ENCODE measurements at places on chromosomes 1 and 21.
A peak's percentile ranks its signal among the peaks of the same experiment; 100 is the strongest.

DNA sequence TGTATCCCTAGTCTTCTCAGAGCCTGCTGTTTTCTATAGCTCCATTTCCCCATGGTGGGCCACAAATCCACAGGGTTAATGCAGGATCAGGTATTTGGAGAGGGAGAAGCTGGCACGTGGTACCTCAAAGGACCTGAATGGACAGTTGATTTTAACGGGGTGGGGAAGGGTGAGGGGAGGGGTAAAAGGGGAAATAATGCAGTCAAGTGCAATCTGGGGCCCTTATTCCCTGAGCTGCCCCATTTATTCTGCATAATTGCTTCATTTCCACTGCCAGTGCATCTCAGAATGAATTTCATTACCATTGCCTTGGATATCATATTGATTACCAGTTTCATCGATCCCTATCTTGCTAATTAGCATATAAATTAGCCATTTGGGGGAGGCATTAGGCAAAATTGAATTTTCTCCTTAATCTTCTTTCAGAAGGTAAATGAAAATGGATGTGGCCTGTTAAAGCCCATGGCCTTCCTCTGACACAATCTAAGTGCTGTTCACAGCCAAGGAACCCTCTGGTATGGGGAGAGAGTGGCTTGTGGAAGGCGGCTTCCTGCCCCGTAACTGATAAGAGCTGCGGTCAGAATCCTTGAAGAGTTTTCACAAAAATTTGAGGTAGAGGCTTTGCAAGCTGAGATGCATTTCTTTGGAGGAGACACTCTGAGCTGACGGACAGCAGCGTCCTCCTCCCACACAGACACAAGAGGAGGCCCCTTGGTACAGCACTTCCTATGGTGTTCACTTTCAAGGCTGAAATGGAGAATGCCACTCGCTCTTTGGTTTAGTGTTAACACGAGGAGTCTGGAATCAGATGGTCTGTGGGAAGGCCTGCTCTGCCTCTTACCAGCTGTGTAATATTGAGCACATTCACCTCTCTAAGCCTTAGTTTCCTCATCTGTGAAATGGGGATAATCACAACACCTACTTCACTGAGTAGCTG, 34.4 kb downstream of the PHC2 start:
- DNase-seq: peak; percentile 95

DNA sequence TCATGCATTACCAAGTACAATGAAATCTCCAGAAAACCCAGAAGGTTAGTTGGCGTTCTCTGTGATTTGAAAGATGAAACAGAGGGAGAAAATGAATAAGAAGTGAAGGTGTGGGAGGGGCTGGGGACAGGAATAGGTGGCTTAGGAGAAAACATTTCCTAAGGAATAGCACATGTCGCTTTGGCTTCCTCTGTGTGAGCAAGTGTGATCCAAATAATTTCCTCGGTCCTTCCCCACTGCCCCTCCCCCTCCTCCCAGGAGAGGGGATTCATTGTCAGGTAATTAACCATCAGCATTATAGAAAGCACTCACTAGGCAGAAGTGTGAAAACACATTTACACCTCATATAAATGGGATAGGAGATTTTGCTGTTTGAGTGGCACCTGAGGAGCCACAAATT, 105.5 kb downstream of the NUF2 start:
- DNase-seq: no peak

GRCh38 chr1:232568906-232569553, 60.9 kb downstream of the SIPA1L2 start:
- no peak for DNase-seq

- no peak for DNase-seq
Measured at GRCh38 chr1:7501084-7501491, 270.0 kb upstream of the VAMP3 start.

DNA sequence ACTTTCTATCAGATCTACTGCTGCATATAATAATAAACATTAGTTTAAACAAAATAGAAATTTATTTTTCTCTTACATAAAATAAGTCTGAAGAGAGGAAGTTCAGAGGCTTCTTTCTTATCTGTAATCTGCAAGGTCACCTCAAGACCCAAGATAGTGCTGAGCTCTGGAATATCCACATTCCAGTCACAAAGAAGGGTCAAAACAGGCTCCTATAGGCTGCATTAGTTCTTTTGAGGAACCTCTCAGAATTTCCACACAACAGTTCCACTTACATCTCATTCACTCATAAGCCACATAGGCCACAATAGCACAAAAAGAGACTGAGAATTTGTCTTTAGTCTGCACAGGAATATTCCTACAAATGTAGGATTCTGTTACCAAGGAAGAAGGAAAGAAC, 15.4 kb downstream of the DYNLT5 start:
- peak; percentile 1 for DNase-seq

DNA sequence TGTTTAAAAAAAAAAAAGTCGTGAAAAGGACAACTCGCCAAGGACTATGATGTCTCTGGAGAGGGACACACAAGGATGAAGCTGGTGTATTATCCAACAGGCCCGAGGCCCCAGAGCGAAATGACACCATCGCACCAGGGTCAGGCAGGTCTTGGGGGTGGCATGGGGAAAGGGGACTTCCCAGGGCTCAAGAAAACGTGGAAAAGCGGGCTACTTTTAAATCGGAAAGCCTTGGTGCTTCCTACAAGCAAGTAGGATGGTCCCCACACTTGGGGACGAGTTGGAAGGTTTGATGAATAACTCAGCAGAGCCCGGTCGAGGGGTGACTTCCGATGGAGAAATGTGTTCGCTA, 505 bp upstream of the GNPAT start:
- DNase-seq: no peak

- DNase-seq: no peak
Measured at GRCh38 chr1:33292726-33293340, 28.1 kb downstream of the A3GALT2 start.

DNA sequence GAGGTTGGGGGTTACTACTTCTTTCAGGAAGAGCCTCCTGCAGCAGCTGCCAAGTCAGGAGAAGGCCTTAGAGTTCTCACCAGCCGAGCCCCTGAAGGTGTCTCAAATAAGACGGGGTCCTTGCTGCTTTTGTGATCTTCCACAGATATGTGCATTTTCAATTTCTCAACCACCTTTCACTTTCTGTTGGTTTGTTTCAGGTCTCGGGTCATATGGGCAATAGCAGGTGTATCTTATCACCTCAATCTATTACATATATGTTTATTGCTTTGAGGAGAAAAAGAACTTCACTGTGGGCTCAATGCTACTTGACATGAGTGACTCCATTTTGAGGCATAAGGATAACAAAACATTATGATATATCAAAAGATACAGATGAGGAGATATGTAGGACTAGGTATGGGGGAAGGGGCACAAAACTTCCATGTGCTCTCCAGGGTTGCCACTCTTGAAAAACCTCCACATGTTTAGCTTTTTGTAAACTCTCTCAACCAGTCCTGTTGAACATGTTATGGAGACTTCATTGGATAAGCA, 1171.4 kb upstream of the ADGRL2 start:
- DNase-seq: no peak

DNA sequence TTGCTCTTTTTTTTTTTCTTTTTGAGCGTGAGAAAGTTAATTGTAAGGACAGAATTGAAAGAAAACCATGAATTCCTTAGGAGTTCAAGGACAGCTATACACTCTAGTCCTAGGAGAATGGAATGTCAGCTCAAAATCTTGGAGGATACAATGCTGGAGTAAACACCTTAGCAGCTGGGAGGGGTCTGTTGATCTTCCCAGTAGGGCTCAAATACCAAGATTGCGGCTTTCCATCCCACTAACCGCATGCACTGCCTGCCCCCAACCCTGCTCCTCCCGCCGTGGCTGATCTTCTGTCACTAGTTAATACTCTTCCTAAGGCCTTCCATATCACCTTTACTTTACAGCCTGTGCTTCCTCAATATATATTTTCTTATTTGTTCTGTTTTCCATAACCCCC, 2.6 kb upstream of the PDC start:
- no peak for DNase-seq

DNA sequence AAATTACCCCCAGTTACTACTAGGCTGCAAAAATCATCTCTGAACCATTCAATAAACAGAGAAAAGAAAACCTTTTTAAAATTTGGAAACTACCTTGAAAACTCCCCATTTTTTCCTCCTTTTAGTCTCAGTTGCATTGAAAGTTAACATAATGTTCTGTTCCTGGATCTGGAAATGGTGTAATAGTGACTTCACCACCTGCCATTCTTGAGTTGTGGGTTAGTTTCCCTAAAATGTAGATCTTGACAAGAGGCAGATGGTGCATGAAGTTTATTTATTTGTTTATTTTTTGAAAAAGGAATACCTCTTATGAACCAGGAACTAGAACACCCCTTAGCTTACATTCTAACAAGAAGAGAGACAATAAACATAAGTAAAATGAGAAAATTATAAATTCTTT, 72.8 kb downstream of the ATF6 start:
- no peak for DNase-seq

DNA sequence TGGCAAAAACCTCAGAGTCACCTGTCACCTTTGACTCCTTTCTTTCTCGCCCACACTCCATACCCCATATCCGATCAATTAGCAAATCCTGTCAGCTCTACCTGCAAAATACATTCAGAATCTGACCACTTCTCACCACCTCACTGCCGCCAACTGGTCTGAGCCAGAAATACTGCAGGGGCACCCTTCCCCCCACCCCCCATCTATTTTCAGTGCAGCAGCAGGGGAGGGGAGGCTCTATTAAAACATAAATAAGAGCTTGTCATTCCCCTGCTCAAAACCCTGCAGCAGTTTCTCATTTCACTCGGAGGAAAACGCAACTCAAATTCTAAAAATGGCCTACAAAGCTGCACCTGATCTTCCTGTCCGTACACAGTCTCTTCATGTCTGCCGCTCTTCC, 3.9 kb downstream of the PKLR start:
- DNase-seq: no peak

GRCh38 chr1:211832661-211833060, 2.1 kb upstream of the LPGAT1 start:
- DNase-seq: no peak

GRCh38 chr1:30511991-30512913, 211.1 kb downstream of the MATN1 start:
- no peak for DNase-seq

- no peak for DNase-seq
Measured at GRCh38 chr1:101227837-101228236, 9.0 kb upstream of the S1PR1 start.

DNA sequence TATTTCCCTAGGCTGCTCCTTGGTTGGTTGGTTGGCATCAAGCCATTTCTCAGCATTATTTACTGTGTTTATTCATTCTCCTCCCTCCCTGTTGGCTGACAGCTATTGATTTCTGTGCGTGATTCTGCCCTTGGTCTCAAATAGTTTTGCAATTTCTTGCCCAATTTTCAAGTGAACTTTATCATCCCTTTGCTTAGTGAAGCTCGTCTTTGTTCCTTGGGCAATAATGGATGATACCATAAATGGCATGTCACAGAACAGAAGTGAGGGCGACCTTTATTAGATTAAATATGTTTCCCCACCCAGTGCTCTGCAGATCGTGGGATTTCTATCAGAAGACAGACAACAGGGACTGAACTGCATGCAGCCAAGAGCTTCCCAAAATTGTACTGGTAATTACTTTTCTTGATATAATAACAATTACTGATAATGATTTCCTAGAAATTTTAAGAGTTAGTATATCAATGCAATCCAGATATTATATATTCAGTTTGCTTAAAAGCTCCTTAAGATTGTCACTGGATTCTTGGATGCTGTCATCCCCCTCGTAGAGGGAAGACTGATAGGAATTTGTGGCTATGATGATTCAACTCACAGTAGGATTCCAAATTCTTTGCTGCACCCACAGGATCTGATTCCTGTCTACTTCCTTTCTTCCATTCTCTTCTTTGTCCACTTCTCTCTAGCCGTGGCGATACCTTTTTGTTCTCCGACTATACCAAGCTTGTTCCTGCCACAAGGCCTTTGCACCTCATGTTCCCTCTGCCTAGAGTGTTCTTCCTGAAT, 122.1 kb upstream of the KAZN start:
- no peak for DNase-seq

GRCh38 chr21:28084951-28085350, 907.7 kb downstream of the LTN1 start:
- no peak for DNase-seq

DNA sequence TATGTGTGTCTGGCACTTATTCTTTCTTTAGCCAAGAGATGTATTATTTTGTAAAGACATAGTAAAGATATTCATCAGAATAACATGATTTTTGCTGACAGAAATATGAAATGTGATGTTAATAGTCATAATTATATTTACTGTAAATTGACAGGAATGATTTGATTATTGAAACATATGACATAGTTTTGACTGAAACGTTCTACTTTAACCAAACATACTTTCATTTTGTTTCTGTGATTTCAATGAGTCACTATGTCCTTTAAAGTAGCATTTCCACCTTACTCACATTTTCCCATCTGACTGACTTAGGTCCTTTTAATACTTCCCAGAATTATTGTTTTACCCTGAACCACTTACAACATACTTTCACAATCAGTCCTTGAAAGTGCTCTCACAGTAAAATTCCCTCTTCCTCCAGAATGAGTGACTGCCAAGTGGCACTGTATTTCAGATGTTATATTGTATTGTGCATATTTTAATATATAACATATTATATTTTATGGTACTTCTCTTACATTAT, 437.9 kb downstream of the NCAM2 start:
- DNase-seq: no peak
